ENCODE measurements at places on chromosomes 16 and 17.

- DNase-seq = no peak
Measured at GRCh38 chr17:21374441-21375161, 1.6 kb upstream of the KCNJ12 start.

- no peak for DNase-seq
Measured at GRCh38 chr17:8963647-8964258, 1.8 kb downstream of the PIK3R5 start.

DNA sequence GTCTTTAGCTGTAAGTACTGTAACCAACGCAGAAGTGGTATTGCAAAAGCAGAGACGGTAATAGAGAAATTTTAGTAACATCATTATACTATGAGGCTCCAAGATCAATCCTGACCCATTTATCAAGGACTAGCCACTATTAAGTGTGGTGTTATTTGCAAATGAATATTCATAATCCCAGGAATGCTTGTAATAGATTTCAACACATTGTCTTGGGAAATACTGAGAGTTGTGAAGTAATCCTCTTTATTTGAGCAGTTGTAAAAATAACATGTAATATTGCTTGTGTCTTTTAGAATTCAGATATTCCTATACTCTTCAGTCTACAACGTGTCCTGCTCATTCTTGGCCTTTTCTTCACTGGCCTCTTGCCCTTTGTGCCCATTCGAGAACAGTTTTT lies 46.4 kb downstream of the GDPD1 start:
- no peak for DNase-seq

- no peak for DNase-seq
Measured at GRCh38 chr16:89549007-89549700, 11.3 kb upstream of the RPL13 start.

- DNase-seq = peak; percentile 48
Measured at GRCh38 chr16:23435500-23435899, 17.5 kb downstream of the COG7 start.

GRCh38 chr16:85601730-85602401 lies 11.3 kb upstream of the GSE1 start:
- peak; percentile 32 for DNase-seq

DNA sequence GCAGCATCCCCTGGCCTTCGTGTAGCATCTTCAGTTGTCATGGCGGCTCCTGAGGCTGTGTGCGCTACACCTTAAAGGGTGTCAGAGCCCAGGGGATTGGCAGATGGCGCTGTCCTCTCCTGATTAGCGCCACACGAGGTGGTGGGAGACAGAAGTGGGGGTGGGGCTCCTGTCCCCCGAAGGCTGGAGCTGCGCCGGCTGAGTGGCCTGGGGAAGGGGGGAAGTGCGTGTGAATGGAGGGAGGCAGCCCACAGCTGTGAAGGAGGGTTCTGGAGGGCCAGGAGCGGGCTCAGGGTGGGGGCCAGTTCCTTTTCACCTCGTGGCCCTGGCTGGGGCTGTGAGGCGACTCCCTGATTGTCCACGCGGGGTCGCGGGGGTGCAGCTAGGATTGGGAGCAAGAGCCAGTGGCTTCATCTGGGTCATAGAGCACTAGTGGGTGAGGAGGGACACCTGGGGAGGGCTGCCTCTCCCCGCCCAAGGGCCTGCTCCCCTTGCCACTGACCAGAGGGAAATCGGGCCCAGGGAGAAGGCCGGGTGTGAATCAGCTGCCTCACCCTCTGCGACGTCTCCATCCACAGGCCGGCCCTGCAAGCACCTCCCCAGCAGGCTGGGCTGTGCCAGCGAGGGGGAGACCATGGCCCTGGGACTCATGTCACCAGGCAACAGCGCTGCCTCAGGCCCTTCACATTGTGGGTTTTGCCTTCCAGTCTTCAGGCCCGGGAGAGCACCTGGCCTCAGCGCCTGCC lies 14.1 kb downstream of the BAHCC1 start:
- DNase-seq = no peak
